Stimulated activated CD4-positive, alpha-beta T cell treated with anti-CD3 and anti-CD28 coated beads, TNF-alpha, amount 100 ng/mL, for 1 hour (primary cell): ENCODE measurements at places on chromosomes 2 and 18.

GRCh38 chr2:12861344-12861930, 144.7 kb downstream of the TRIB2 start:
- DNase-seq = no peak

DNA sequence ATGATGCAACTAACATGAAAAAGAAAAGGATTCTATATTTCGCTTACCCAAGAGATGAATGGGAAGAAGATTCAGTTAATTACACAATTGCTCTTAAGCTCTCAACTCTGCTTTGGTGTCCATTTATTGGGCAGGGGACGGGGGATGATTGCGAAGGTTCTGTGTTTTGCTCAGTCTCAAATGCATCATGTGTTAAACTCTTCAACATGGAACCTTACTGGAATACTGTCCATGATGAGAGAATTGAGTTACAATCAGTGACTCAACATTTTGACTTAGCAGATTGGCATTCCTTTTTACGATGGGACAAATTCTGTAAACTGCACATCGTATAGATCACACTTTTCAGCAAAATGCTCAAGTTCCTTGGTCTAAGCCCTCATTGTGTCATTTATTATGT, 135.6 kb downstream of the RBMS1 start:
- no peak for DNase-seq

DNA sequence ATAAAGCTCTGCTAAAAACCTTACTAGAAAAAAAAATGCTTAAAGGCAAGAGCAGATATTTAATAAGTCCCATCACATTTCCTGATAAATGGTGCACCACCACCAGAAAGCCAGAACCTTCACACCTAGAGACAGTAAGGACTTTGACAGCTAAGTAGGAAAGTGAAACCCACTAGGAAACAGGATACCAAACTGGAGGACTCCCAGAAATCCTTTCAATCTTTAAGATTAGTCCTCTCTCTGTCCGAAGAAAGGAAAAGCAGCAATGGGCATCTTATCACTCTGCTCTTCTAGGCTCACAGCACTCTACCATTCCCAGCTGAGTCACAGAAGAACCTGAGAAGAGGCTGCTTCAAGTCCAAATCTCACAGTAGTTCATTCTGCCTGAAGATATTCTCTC, 3.7 kb downstream of the DYM start:
- no peak for DNase-seq

DNA sequence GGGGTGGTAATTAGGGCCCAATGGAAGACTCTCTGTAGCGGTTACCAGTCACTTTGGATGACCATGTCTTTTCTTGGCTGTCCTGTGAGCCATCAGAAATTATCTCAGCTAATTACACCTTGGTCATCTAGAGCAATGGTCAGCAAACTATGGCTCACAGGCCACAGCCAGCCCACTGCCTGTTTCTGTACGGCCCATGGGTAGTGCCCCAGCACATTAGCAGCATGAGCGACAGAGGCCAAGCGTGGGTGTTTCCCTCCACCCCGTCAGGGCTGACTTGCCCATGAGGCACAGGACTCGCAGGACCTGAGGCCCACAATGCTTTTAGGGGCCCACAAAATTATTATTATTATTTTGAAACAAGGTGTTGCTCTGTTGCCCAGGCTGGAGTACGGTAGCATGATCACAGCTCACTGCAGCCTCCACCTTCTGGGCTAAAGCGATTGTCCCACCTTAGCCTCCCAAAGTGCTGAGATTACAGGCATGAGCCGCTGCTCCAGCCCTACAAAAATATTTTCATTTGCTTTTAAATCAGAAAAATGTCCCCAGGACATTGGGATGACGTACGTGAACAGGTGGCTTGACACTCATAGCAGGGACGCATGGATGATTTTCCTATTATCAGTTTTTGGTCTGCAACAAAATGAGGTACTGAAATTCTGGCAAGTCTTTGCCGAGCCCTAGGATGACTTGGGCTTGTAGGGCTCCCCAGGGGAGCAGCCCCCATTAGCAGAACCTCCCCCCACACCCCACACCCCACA, 29.3 kb upstream of the CEP68 start:
- DNase-seq = no peak

GRCh38 chr2:84866122-84866521, 14.8 kb downstream of the TRABD2A start:
- DNase-seq = no peak

- no peak for DNase-seq
These were observed 82.2 kb upstream of the LRPPRC start for GRCh38 chr2:44077942-44078511.

GRCh38 chr18:50989711-50990110, 21.9 kb downstream of the ELAC1 start:
- no peak for DNase-seq

DNA sequence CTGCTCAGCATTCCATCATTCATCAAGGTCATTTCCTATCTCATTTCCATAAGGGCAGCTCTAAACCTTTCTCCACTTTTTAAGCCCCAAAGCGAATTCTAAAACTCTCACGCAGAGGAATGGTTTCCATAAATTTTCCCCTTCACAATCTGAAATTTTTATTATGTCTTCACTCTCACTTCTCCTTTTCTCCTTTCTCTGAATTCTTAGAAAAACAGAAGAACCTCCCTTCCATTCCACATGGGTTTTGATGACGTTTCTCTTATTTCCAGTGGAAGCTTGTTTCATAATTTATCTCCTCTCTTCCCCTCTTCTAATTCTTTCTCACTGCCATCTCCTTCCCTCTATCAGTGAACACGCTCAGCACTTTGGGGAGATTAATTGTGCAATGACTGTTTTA, 97.3 kb downstream of the SPATS2L start:
- no peak for DNase-seq

GRCh38 chr2:218643751-218644310, 15.6 kb downstream of the ZNF142 start:
- DNase-seq = no peak

DNA sequence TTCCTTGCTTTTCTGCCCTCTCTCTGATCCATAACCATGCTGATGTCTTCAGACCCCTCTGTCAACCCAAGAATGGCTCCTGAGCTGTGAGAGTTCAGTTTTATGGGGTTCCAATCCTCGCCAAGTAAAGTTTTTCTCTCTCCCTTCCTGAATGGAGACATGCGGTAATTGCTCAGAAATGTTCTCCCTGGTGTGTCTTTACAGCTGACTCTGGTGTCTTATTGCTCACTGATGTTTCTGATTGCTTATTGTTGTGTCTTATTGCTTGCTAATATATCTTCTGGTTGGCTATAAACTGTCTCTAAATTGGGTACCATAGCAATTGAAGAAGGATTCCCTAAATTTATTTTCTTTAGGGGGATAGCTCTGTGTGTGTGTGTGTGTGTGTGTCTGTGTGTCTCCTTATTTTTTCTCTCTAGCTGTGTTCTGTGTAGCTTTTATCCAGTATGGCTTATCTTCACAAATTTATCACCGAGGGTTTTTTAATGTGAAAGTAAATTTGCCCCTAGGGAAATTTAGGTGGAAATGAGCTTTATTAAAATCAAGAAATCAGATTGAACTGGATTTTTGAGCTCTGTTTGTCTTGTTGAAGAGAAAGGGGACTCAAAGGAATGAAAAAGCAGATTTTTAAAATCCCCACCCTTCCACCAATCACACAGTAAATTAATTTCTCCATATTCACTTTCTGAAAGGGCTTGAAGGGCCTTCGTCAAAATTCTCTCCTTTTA, 19.5 kb downstream of the MGAT5 start:
- DNase-seq = no peak

DNA sequence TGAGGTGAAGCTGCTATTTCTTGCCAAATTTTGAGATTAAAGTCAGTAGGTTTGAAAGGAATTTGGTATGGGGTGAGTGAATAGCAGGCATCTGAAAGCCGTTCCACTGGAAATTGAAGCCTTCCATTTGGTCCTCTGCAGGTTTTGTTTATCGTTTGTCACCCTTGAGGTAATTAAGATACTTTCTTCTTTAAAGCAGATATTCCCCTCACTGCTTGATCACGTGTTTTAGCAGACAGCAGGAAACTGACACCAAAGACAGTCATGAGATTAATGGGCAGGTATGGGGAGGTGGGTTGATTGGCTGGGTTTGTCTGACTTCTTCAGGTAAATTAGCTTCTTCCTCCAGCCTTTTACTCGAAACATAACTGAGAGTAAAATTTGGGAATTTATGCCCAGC, 10.7 kb downstream of the LPIN1 start:
- DNase-seq = no peak

DNA sequence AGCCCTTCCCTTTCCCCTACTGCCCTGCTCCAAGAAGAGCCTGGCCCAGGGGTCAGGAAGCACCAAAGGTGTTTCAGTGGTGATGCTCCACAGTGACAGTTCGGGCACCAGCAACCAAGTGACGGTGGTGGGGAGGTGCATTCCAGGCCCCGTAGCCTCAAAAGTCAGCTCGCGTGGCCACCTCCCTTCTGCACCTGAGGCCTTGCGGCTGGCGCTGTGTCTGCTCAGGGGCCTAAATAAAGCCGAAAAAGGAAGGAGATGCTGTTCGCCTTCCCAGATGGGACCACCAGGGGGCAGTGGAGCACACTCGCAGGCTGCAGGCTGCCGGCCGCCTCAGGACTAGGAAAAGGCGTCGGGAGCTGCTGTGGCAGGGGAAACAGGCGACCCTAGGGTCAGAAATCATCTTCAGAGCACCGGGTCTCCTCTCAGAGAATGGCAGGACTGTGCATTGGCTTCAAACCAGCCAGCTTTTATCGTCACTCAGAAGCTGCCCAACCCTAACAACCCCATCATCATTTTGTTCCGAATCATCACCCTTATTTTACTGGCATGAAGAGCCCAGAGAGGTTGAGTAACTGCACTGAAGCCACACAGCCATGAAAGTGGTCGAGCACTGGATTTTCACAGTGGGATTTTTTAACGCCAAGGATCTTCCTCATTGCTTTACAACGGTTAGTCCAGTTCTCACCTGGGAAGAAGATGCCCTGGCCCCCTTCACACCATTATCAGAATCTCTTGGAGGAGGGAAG, 213.0 kb upstream of the CELF4 start:
- DNase-seq = no peak

- no peak for DNase-seq
These were observed 7.6 kb downstream of the PROC start for GRCh38 chr2:127425540-127426490.

GRCh38 chr2:40510304-40510703, 58.4 kb upstream of the SLC8A1 start:
- DNase-seq = no peak

GRCh38 chr2:179233083-179233490, 31.5 kb downstream of the SESTD1 start:
- DNase-seq = no peak

DNA sequence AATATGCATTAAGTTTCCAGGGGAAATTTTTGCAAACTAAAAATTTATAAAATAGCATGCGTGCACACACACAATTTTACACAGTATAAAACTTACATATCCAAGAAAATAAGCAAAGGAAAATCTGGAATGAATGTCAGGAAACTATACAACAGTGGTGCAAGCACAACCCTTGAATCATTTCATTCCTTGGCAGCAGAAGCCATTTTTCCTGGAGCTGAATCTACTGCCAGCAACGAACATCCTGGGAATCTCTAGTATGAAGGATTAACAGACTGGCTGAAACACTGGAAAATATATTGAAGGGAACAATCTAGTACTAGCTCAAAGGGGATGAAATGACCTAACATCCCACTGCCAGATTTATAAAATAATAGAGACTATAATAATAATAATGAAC, 235.3 kb downstream of the DYM start:
- no peak for DNase-seq

DNA sequence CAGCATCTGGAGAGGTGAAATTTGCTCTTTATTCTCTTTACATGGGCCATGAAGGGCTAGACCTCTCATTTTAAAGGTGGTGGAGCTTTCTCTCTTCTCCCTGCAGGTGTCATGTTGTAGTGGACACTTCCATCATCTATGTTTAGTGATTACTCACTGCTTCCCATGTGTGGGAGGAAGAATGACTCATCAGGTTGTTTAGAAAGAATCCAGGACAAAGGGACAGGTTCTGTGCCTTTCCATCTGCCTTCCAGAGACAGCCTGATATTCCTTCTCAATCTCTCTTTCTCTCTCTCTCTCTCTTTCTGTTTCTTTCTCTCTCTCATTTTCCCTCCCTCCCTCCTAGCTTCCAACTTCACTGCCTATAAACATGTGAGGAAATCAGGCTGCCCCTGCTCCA, 38.7 kb downstream of the SCG2 start:
- no peak for DNase-seq

- DNase-seq = no peak
These were observed 245.5 kb upstream of the KCNJ3 start for GRCh38 chr2:154452906-154453493.

DNA sequence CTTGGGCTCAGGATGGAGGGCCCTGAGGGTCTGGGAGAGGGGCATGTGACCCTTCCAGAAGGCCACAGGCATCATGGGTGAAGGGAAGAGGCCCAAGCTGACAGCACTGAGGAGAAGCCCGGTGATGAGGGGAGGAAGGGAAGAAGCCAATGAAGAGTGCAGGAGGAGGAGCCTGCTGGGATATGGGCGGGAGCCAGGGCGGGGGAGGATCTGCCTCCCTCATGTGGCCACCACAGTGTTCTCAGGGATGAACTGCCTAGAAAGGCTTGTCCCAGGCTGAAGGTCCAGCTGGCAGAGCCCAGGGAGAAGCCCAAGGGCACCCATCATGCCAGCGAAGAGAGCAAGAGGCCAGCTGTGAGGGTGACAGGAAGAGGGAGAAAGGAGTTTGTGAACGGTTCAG, 24.6 kb upstream of the PLB1 start:
- DNase-seq = no peak

- DNase-seq = no peak
These were observed 47.3 kb downstream of the EPB41L5 start for GRCh38 chr2:120060088-120060623.

DNA sequence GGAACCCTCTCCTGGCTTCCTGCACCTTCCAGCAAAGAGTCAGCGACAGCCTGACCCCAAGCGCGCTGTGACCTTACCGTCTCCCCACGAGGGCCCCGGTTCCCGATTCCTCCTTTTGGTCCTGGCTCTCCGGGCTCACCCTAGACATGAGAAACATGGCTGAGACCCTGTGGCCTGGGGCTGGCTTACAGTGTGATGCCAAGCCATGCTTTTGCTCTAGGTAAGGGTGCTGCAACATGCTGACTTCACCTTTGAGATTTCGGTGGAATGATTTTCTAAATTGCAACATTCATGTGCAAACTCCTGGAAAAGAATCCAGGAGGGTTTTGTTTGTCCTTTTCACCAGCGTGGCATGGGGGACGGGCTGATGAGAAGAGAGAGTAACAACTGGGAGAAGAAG, 63.9 kb downstream of the COL6A3 start:
- no peak for DNase-seq

GRCh38 chr2:106976548-106976947, 90.6 kb upstream of the ST6GAL2 start:
- no peak for DNase-seq

GRCh38 chr18:22302144-22302543, 115.6 kb downstream of the CTAGE1 start:
- no peak for DNase-seq

- DNase-seq = no peak
These were observed 8.7 kb downstream of the CEP68 start for GRCh38 chr2:65064728-65065552.

- no peak for DNase-seq
These were observed 487.6 kb upstream of the KLHL29 start for GRCh38 chr2:22897428-22897827.

GRCh38 chr18:36321658-36322407, 24.3 kb downstream of the FHOD3 start:
- DNase-seq = no peak

GRCh38 chr2:73907840-73908452, 15.1 kb downstream of the ACTG2 start:
- DNase-seq = peak; percentile 11

GRCh38 chr2:31109633-31110192, 28.5 kb downstream of the GALNT14 start:
- no peak for DNase-seq

GRCh38 chr18:48024009-48024512, 93.6 kb upstream of the SMAD2 start:
- DNase-seq = no peak

- DNase-seq = no peak
These were observed 33.4 kb upstream of the DYSF start for GRCh38 chr2:71419976-71420375.
